ENCODE measurements at places on chromosomes 12 and 14.

- DNase-seq, result no peak
These were observed 219.1 kb downstream of the PHLDA1 start for GRCh38 chr12:75812271-75813018.

DNA sequence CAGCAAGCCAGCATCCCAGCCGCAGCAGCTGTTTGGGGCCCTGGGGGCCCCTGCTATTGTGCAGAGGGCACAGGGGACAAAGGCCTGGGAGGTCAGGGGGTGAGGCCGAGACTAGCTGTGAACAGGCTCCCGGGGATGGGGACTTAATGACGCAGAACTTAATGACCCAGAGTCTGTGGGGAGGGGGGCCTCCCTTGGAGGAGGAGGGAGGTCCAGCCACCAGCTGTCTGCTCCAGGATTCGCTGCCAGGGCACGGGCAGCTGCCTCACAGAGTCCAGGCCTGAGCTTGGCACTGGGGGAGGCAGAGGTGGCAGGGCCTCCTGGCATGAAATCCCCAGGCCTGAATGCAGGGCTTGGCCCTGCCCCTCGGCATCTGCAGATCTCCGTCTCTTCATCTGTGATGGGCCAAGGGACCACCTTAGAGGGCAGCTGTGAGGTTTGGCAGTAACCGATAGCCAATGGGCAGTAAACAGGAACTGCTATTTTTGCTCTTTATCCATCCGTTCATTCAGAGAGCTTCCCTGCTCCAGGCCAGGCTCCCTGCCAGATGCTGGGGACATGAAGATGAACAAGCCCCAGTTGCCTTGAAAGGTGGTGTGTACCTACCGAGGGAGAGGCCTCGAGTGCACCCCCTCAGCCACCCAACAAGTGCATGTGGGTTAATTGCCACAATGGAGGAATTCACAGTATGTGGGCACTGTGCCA is 6.7 kb downstream of the FAM222A start:
- DNase-seq, result no peak

DNA sequence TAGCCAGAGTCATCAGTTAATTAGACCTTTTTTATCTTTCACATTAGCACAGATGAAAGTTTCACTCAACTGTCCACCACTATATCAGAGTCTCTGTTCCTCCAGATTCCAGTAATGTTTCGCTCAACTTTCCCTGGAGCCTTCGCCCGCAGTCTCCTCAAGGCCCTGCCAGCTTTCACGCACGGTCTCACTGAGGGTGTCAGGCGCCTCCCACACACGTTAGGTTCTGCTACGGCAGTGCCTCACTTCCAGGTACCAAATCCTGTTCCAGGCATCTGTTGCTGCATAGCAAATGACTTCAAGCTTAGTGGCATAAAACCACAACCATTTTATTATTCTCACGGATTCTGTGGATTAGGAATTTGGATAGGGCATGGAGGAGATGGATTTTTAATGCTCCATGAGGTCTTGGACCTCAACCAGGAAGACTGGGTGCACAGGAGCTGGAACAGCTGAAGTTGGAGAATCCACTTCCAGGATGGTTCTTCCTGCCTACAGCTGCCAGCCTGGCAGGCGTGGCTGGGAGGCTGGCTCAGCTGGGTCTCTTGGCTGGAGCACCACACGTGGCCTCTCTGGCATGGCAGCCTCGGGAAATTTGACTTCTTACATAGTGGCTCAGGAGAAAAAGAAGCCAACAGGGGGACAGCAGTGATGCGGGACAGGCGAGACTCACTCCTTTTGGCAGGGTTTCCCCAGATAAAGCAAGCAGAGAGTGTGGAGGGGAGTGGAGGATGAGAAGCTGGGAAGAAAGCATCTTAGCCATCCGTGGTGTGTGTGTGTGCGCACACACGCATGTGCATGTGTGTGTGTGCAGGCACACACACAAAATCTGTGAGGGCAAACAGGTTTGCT is 21.3 kb upstream of the BCDIN3D start:
- DNase-seq, result no peak

- no peak for DNase-seq
These were observed 18.5 kb downstream of the TESC start for GRCh38 chr12:117080661-117081144.

GRCh38 chr12:53047221-53048032 is 2.4 kb upstream of the TNS2 start:
- DNase-seq, result no peak

DNA sequence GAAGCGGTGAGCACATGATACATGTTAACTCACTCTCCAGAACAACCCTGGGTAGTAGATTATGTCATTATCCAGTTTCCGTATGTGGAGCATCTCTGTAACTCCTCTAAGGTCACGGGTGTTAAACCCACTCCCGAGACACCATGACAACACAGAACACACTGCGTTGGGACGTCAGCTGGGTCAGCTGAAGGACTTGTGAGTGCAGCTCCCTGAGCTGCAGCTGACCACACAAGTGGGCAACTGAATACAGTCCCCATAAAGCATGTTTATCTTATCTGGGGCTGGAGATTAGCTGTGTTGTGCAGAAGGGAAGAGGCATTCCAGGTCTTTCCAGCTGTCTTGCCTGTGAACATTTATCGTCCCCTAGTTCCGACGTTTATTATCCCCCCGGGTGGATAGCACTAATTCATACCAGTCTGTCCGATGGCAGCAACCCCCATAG is 211.5 kb downstream of the CHST11 start:
- no peak for DNase-seq

GRCh38 chr14:89973234-89973823 is 17.6 kb downstream of the TDP1 start:
- DNase-seq, result peak; percentile 38

DNA sequence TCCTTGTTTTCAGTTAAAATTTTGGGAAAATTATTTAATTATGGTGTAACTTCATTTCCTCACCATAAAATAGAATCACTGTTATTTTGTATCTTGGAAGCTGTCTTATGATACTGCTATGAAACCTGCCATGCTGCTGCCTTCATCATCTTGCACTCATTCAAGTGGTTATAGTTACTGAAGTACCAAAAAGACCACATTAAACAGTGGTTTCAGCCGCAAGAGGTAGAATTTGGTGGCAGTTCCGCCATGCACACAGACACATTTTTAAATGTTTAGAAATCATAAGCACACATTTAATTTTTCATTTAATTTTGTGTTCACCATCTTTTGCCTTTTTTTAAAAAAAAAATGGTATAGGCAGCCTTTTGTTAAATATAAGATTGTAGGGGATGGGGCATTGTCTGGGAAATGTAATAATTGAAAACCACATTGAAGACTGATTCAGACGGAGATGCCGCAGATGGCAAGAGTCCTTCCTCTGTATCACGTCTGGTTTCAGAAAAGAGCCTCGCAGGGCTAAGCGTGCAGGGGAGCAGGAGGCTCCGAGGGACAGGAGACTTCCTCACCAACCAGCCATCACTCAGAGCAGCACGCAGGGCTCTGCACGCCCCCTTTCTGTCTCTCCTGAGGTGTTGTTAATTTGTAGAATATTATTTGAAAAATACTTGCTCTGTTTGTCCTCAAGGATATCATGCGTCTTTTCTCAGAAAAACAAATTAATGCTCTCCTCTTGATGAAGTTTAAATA is 115.2 kb upstream of the PELI2 start:
- no peak for DNase-seq

- peak; percentile 77 for DNase-seq
These were observed at the start of gene ACTR10 for GRCh38 chr14:58199726-58200479. TSS of gene ACTR10 (plus strand) at chr14:58200149. CDS start at chr14:58200218, 69 bp downstream.

GRCh38 chr14:77306851-77307496 is 13.7 kb downstream of the POMT2 start:
- DNase-seq, result peak; percentile 66

DNA sequence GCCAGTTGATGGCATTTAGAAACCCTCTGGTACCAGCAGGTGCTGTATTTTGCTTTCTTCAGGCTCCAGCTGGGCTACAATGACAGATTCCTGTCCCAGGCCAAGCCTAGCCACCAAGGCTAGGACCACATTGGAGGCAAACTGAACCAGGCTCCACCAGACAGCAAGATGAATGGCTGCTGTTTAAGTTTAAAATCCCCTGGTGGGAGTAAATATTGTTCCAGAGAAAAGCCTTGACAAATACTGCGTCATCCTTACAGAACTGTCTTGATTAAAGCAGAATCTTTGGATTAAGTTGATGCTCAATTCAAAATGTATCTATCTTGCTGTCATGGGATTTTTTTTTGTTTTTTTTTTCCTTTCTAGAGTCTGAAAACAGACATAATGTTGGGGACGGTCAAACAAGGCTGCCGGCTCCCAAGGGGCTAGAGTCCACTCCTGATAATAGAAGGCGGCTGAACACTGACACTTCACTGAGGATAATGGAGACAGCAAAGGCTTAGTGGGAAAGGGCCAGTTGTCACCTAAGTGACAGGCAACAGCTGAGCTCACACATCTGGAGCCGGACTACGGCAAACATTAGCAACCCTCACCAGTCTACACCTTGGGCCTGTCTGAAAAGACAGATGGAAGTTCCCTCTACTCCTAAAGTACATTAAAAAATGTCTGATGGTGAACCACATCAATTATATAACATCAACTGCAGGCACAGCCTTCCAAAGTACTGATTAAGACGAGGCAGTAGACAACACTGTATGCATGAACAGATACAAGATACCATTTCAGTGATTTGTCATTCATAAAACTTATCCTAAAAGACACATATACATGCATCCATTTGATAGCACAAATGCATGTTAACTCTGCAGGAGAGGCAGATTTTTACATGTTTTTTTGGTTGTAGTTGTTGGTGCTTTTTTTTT is 1.7 kb downstream of the PRICKLE1 start:
- no peak for DNase-seq

- DNase-seq, result peak; percentile 92
These were observed 47.7 kb downstream of the ELK3 start for GRCh38 chr12:96241846-96242256.

- no peak for DNase-seq
These were observed 934.9 kb downstream of the LRFN5 start for GRCh38 chr14:42541535-42542001.

DNA sequence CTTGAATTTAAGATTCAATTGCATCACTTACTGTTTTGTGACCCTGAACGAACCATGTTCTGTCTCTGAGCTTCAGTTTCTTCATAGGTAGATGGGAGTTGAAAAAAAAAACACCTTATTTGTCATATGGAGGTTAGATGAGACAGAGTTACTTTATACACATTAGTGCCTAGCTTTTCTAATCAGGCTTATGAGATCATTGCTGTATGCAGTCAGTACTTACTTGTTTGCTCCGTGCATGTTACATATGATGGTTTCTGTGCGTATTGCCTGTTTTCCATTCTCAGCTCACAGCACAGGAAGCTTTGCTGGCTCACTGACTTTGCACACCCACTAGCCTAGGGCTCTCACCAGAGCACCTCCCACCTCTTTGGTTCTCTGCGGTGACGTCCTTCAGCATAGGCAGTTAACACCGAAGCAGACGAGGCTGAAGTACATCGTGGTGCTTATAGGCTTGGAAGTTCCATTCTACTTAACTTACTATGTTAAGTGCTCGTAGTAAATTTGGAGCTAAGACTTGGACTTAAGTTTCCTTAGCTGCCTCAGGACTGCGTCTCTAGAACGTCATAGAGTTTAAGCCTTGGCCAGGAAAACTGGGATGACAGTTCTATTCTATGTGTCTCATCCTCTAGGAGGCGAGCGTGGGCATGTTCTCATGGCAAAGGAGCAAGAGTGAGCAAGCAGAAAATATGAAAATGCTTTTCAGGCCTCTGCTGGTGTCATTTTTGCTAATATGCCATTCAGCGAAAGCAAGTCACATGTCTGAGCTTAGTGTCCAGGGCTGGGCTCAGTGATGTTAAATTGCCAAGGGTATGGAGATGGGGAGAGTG is 57.3 kb downstream of the NRXN3 start:
- DNase-seq, result no peak

- no peak for DNase-seq
These were observed 32.6 kb downstream of the PELI2 start for GRCh38 chr14:56150645-56151345.

- DNase-seq, result no peak
These were observed 144.3 kb downstream of the BCL11B start for GRCh38 chr14:99127651-99128167.

DNA sequence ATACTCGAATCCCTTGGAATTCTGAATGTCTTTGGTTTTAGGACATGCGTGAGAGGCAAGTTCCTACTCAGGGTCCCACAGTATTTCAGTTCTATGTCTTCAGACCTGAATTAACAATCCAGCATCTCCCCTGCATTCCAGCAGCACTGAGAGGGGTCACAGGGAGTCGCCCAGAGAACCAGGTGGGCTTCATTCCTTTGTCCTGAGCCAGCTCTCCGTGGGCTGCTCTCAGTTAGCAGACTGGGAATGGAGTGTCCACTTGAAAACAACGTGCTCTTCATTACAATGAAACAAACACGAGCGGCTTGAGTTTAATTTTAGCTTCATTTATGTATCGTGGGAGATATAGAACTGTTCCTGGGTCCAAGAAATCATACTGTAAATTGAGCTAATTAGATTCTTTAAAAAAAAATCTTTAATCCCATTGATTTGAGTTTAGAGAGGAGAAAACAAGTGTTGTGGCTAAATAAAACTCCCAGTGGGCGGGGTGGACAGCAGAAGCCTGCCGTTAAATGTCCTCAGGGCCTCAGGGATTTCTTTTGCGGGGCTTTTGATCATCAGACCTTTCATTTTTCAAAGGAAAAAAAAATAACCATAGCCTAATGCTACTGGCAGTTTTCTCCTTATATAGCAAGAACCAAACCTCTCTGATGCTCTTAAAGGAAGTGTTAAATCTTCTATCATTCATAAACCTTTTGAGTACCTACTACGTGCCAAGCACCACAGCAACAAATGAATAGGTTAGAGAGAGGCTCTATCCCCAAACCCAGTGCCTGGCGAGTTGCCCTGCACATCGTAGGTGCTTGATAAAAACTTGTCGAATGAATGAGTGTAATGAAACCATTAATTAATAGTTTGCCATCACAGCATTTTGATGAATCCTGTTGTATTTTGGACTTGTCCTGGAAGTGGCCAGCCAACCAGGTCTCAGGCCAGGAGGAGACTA is 140.4 kb downstream of the CHST11 start:
- no peak for DNase-seq

DNA sequence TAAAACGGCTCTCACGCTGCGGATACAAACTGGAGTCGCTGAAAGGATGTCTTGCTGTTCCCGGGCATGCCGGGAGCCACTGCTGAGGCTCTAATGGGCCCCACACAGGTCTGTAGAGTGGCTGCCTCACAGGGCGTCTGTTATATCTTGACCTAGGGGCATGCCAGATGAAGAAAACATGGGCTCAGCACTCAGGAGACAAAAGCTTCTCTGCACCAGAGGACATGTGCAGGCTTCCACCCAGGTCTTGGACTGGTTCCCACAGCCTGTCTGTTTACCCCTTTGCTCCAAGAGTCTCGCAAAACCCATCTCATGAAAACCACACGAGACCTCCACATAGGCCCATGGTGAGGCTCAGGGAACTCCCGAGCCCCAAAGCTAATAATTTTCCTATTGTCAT is 134.2 kb downstream of the RPS29 start:
- no peak for DNase-seq

DNA sequence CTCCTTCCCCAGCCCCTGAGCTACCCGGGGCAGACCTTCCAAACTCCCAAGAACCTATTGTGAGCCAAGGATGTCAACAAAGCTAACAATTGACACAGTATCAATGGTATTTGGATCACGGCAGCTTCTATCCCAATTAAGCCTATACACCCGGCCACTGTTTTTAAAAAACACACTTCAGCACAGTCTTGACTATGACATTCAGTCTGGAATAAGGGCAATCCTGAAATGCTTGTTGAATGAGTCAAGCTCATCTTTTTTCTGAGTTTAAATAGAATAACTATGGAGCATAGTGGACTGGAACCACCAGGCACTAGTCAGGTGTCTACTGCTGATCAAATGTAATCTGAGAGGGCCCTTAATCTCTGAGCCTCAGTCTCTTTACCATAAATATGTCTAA is 5.7 kb downstream of the DENND5B start:
- no peak for DNase-seq

- DNase-seq, result no peak
These were observed 207.7 kb downstream of the RAD51B start for GRCh38 chr14:68027276-68027675.

GRCh38 chr12:68422159-68422558 is 90.0 kb upstream of the MDM1 start:
- no peak for DNase-seq
